Muscle of back (tissue), 13 donors: ENCODE measurements at places on chromosomes 2 and 18. TPM values are rescaled to one million over a fixed set of nuclear protein-coding genes. Genes with fewer than 3 reads are reported as not detected.

DNA sequence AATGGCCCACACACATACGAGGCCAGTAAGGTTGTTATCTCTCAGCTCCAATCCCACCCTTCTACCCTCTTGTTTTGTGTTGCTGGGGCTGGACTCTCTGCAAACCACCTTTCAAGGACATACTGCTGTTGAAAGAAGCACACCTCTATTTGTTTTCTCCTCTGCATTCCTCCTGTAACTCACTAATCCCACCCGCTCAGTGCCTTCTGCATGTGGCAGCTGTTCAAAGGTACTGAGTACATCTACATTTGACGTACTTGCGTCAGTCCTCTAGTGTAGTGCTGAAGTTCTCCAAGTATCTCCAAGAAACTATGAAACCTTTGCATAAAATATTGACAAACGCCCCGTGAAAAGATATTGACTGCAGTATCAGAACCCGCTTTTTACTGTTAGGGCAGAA, 310.6 kb downstream of the AFF3 start:
- no peak for DNase-seq

GRCh38 chr2:211138551-211138950, 582.2 kb downstream of the CPS1 start:
- no peak for DNase-seq

DNA sequence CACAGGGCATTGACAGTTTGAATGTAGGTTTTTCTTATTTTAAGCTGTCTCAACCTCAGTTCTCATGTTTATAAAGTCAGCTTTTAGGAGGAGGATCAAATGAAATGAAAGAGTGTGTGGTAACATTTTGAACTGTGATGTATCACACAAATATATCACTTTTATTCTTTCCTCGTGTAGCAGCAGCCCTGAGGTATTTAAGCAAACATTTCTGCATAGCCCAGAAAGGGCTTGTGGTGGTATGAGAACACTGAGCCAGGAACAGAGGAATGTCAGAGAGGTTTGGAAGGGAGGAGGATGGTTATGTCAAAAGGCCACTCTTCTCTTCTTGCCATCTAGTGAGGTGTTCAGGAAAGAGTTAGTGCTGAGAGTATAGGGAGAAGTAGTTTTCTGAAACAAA, 150.2 kb downstream of the PARD3B start:
- no peak for DNase-seq

DNA sequence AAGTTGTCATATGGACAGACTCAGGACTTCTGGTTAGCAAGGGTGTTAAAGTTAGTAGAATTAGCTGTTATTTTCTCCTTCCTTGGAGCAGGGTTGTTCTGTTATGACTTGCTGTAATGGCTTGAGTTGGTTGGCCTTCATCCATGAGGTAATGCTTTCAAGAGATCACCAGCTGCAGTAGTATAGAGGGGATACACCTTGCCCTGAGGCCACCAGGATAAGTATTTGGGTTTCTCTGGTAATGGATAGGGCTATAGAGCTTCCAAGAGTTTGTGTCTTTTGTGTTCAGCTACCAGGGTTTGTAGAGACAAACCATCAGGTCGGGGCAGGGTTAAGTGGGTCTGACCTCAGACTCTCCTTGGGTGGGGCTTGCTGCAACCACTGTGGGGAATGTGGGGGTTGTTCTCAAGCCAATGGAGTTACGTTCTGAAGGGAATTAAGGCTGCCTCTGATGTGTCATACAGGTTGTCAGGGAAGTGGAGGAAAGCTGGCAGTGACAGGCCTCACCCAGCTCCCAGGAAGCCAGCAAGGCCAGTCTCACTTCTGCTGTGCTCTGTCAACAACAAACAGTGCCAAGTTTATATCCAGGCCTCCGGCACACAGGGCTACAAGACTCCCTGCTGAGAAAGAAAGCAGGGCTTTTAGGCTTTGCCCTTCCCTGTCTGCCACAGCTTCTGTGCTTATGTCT, 356.6 kb downstream of the SPAG16 start:
- no peak for DNase-seq

- no peak for DNase-seq
Measured at GRCh38 chr18:4058179-4058578, 396.9 kb downstream of the DLGAP1 start.

DNA sequence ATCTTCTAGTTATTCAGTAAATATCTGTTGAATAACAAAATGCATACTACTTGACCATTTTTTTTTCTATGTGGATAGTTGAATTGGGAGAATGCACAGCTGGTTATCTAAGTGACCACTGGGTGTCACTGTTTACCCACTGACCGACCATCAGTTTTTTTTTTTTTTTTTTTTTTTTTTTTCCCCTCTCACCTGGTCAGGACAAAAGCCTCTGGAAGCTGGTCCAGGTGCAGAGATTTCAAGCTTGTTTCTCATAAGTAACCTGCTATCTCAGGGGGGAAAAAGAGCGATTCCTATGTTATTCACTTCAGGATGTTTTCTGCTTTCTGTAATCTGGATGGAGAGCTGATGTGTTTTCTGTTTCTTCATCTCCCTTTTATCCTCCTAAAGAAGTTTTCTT, 256.0 kb downstream of the DCDC2C start:
- DNase-seq = peak; percentile 14

GRCh38 chr2:24824966-24825882, 32.0 kb downstream of the CENPO start:
- DNase-seq = no peak

- DNase-seq = no peak
Measured at GRCh38 chr2:202005272-202005887, 28.3 kb upstream of the FZD7 start.

DNA sequence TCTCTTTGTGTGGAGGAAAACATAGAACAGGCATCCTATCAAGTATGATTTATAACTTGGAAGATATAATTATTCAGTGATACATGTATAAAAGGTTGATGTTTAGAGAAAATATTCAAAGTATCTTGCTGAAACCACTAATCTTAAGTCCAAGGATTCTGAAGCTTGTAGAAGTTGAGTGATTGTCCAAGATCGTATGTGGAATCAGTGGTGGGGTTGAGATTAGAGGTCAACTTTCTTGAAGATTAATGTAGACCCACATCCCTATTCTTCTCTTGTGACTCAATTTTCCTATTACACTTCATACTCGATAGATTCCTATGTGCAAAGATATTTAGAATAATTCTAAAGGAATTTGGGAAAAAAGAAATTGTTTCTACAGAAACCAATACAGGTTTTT, 1565.9 kb upstream of the ACVR2A start:
- DNase-seq = peak; percentile 7

DNA sequence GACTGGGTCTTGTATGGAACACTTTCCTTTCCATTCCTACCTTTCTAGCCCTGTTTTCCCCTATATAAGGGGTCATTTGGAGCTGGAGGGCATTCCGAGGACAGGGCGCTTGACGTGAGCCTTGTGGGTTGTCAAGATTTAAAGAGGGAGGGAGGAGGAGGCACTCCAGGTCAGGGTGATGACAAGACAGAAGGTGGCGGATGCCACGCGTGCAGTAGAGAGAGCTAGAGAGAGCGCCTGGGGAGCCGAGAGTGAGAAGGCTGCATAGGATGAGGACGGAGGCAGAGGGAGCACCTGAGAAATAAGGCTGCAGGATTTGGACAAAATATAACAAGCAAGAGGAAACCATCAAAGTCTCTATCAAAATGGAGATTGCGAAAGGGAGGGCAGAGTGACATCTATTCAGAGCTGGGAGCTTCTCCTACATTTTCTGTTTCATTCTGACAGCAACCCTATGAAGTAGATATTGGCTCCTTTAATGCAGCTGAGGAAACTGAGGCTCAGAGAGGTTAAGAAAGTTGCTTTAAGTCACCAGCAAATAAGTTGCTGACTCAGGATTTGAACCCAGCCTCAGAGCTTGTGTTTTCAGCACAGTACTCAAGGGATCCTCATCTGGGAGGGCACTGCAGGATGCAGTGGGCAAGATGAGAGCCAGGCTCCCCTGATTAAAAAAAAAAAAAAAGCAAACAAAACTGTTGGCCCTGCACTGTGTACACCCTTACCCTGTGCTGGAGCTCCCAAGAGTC, 124.2 kb downstream of the MRO start:
- no peak for DNase-seq

- no peak for DNase-seq
Measured at GRCh38 chr2:199465390-199465789, 7.7 kb upstream of the SATB2 start.

- no peak for DNase-seq
Measured at GRCh38 chr2:129798301-129798581, 181.2 kb upstream of the RAB6C start.

GRCh38 chr2:25397777-25398176, 56.1 kb upstream of the DNMT3A start:
- DNase-seq = no peak

GRCh38 chr18:48950536-48951447, at the start of gene SMAD7:
SMAD7 (minus strand) TSS chr18:48950965; CDS start chr18:48950424, 541 bp downstream.
- peak; percentile 78 for DNase-seq

GRCh38 chr2:17336458-17336857, 181.8 kb downstream of the RAD51AP2 start:
- DNase-seq = no peak

DNA sequence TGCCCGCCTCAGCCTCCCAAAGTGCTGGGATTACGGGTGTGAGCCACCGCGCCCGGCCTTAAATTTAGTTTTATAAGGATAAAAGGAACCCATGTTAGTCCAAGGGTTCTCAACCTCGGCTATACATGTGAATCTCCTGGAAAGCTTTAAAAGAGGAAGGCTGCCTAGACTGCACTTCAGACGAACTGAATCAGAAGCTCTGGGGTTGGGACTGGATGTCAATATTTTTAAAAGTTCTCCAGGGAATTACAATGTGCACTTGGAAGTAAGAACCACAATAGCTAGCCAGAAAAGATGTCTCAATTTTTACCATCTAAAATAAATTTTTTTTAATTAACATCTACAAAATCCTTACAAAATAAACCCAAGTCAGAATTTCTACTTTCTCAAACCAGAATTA, 10.1 kb downstream of the LMAN2L start:
- DNase-seq = no peak

DNA sequence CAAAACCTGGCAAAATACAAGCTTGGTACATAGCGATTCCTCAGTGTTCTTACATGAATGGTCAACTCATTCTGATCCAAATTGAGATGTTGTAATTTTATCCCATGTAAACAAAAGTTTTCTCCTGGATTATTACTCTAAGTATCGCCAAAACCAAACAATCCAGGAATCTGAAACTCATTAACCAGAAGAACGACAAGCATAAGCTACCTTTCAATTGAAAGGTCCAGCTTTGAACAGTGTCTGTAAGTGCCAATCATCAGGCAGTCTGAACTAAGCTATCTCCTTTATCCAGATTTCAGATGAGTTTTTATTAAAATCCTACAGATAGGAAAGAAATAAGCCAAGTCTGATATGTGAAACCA, 2.4 kb downstream of the MEX3C start:
- no peak for DNase-seq

GRCh38 chr2:26399771-26400376, 1.8 kb upstream of the DRC1 start:
- DNase-seq = no peak

GRCh38 chr2:238947243-238947760, 99.4 kb downstream of the TWIST2 start:
- DNase-seq = no peak

DNA sequence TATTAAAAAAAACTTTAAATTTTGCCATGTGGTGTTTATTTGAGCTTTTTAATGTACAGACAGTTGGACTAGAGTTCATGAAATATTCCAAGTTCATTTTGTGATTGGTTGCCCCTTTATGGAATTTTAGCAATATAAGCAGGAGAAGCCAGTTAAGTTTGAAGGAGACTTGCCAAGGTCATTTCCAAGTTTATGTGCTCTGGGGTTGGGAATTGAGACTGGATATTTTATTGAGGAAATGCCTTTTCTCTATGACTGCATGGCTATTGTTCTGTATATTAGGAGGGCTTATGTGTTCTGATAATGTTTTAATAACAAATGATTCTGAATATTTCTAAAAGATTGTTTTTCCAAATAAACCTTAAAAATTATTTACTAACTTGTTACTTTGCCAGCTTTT, 67.0 kb upstream of the TCF4 start:
- DNase-seq = peak; percentile 40

DNA sequence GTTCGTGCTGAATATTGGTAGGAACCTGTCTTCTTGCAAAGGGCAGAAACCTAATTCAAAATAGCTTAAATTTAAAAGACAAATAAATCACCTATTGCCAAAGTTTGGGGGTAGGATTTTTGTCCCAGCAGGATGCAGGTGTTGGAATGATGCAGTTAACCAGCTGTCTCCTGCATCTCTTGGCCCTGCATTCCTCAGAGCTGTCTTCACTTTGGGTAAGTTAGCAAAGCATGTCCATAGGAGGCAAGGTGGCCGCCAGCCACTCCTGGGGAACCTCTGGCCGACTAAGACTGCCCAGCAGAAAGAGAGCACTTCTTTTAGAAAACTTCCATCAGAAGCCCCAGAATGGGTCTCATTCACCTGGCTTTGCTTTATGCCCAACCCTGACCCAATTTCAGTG, 20.5 kb upstream of the NYAP2 start:
- no peak for DNase-seq

DNA sequence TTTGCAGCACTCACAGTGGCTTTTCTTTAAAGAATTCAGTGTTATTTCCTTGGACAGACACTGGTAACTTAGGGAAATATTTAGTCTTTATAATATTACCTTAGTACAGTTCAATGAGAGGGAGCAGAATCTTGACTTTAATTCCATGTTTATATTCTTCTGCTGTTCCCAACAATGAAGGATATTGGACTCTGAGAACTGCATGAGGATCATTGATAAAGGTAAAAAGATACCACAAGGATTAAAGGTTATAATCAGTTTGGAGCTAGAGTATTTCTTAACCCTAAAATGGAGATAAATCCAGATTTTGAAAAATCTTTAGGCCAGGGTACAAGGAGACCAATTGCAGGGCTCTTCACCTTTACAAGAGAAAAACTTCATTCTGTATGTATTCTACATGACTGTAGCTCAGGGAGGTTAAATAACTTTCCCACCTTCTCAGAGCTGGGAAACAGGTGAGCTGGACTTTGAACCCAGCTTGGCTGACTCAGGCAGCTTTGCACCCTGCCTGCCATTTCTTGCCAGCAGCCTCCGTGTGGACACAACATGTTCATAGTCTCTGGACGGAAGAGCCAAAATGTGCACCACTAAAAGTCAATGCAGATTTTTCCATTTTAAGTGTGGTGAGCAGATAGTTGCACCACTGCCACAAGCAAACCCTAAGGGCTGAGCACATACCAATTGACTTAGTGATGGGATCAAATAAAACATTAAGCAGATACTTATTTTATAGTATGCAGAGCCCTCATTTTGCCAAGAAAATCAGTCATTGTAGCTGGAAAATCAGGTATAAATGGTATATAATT, 26.7 kb downstream of the UPP2 start:
- DNase-seq = no peak

- no peak for DNase-seq
Measured at GRCh38 chr2:73601780-73602179, 40.4 kb downstream of the NAT8 start.

DNA sequence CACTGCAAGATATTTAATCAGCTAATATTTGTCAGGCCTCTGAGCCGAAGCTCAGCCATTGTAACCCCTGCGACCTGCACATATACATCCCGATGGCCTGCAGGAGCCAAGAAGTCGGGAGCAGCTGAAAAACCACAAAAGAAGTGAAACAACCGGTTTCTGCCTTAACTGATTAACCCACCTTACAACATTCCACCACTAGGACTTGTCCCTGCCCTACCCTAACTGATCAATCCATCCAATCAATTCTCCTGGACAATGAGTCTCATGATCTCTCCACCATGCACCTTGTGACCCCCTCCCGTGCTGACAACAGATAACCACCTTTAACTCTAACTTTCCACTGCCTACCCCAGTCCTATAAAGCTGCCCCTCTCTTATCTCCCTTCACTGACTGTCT, 945.4 kb upstream of the GYPC start:
- no peak for DNase-seq

The COPS9 gene
- polyA plus RNA-seq = 129 TPM

The TTN gene
- 178 TPM for polyA plus RNA-seq

The DIPK1C gene
- 7.6 TPM for polyA plus RNA-seq

The B3GNT7 gene
- 0.67 TPM for polyA plus RNA-seq

The GRB14 gene
- polyA plus RNA-seq = 1.1 TPM

The AKAIN1 gene
- not detected for polyA plus RNA-seq

The IL1RN gene
- 0.55 TPM for polyA plus RNA-seq
